ENCODE measurements at places on chromosomes 11 and 22. TPM values are rescaled to one million over a fixed set of nuclear protein-coding genes. Genes with fewer than 3 reads are reported as not detected.

PGM2L1 gene
- total RNA-seq = 11.0 TPM

MYRF gene
- 0.68 TPM for total RNA-seq

ABCC8 gene
- total RNA-seq = not detected

FERMT3 gene
- 108 TPM for total RNA-seq

RIMBP3B gene
- total RNA-seq = 2.4 TPM

UBQLNL gene
- 0.47 TPM for total RNA-seq

GPR83 gene
- 0.11 TPM for total RNA-seq

KCNK7 gene
- total RNA-seq = 2.4 TPM

- no peak for DNase-seq
Measured at GRCh38 chr22:28017859-28018258, 98.8 kb upstream of the PITPNB start.

DNA sequence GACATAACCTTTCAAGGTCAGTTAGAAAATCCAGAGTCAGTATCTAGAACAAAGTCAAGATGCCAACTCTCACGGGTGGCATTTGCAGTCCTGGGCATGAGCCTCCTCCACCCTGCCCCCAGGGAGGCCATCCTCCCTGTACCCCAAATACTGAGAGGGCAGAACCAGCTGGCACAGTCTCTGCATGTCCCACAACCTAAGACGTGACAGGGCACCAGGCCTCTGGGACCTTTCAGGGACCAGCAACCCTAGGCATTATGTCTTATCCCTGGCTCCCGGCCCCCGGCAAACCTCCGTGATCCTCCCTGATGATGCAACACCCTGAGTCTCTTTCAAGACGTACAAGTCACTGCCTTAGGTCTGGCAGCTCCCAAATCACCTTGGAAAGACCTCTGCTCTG is 2.0 kb downstream of the MB start:
- DNase-seq = no peak

DNA sequence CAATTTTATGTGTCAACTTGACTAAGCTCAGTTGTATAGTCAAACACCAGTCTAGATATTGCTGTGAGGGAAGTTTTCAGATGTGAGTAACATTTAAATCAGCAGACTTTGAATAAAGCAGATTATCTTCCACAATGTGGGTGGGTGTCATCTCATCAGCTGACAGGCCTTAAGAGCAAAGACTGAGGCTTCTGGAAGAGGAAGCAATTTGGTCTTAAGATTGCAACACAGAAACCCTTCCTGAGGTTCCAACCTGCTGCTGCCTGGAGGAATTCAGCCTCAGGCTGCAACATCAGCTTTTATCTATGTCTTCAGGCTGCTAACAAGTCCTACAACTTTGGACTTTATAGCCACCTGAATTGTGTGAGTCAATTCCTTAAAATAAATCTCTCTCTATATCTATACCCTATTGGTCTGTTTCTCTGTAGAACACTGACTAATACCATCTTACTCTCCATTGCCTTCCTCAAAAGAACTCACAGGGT is 277.2 kb upstream of the PLET1 start:
- no peak for DNase-seq

DNA sequence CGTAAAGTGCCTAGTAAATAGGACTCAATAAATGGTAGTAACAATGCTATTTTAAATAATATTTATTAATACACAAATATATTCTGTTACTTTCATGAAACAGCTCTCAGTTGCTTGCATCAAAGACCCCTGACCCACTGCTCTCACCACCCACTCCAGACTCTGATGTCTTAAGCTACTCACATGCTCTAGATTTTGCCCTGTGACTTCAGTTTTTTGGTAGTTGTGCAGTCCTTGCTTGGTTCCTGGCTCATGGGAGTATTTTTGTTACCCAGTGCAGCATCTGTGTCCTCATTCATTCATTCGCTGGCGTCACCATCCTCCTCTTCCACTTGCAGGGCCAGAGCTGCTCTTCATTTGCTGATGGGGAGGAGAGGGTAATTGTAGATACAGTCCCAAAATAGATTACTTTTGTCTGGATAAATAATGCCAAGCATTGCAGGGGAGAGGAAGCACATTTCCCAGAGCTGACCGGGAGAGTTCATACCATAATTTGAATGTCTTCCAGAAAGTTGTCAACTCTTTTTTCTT is 12.7 kb downstream of the MRPL48 start:
- DNase-seq = no peak

- no peak for DNase-seq
Measured at GRCh38 chr11:76614471-76615179, 55.9 kb downstream of the LRRC32 start.

GRCh38 chr11:78532991-78533390 is 41.7 kb downstream of the NARS2 start:
- no peak for DNase-seq

DNA sequence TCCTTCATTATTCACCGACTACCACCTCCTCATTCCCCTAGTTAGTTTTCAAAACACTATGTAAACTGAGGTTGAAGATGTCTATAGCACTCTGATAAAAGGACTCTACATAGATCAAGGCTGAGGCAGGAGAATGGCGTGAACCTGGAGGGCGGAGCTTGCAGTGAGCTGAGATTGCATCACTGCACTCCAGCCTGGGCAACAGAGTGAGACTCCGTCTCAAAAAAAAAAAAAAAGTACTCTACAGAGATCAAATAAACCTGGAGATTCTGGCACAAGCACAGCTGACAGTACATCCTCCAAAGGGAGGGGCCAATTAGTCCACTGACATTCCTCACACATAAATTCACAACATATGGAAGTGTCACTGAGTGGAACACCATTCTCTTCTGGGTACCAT is 31.0 kb downstream of the TSG101 start:
- DNase-seq = no peak

- peak; percentile 68 for DNase-seq
Measured at GRCh38 chr11:117950301-117950700, 21.1 kb upstream of the TMPRSS13 start.

- DNase-seq = no peak
Measured at GRCh38 chr22:27564806-27565205, 236.8 kb downstream of the MN1 start.

GRCh38 chr11:45362636-45363035 is 76.5 kb upstream of the SYT13 start:
- DNase-seq = no peak

DNA sequence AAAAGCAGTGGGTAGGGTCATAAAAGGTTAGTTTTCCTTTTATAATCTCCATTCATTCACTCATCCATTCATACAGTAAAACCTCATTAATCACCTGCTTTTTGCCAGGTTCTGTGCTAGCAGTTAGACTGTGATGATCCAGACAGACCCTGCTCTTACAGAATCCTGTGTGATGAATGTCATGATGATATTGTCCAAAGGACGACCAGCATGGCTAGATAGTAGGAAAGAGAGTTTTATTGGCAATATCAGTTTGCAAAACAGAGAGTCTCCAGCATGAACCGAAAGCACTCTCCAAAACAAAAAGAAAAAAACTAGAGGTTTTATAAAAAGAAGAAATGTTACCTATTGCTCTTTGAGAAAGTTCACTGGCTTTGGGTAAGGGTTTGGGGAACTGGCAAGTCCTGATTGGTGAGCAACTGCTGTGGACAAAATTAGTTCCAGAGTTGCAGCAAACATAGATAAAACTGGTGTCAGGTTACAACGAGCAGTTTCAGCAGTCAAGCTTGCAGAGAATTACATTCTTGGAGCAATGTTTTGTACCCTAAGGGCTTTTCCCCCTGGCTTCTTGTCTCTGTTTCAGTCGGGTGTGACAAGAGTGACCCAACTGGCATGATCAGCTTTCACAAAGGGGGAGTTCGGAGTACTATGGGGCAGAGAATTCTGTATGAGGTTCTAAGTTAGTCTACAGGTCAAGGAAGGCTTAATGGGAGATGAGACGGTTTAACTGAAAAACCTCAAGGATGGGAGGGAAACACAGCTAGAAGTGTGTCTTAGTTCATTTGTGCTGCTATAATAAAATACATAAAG is 58.3 kb downstream of the HSD17B12 start:
- no peak for DNase-seq
